ENCODE measurements at places on chromosomes 3 and 15. TPM values are rescaled to one million over a fixed set of nuclear protein-coding genes. Genes with fewer than 3 reads are reported as not detected.

DNA sequence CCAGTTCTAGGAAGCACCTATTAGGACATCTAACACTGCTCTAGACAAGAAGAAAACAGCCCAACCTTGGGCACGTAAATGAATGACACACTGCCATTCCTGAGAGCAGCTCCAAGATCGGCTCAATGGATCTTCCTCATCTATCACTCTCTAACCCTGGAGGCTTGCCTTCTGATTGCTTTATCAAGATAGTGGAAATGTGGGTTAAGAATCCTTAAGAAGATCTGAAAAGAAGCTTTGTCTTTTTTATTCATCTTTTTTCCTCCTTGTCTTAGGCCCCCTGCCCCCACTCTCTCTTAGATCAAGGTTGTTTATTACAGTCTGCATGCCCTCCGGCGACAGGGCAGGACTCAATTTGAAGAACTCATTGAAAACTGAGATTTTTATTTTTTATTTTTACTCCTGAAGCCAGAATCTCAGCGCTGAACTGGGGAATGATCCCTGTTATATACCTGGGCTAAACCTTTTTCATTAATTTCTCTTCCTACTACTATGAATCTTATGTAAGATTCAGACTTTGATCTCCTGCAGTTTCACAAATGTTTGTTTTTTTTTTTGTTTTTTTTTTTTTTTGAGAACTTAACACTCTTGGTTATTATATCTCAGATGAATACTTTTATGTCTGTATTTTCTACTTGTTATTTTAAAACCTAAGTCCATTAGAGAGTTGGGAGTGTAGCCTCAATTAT lies 219.5 kb downstream of the SV2B start:
- no peak for DNase-seq

DNA sequence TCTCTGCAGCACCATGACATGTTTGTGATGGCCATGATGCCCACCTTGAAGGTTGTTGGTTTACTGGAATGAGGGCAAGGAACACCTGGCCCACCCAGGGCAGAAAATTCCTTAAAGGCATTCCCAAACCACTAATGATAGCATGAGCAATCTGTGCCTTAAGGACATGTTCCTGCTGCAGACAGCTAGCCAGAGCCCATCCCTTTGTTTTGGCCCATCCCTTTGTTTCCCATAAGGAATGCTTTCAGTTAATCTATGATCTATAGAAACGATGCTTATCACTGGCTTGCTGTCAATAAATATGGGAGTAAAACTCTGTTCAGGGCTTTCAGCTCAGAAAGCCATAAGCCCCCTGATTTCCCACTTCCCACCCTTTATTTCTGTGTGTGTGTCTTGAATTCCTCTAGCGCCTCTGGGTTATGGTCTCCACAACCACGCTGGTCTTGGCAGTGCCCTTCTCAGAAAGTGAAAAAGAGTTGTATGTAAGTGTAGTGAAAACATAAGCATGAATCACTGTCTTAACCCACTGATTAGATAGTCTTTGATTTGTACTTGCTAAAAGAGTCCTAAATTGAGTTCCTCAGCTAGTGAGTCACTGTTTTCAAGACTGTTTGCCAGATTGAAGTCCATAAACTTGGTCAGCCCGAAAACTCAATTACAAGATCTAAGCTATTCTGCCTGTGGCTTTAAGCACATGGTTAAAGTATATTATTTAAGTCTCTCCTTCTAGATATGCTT lies 19.0 kb upstream of the CCR2 start:
- no peak for DNase-seq

DNA sequence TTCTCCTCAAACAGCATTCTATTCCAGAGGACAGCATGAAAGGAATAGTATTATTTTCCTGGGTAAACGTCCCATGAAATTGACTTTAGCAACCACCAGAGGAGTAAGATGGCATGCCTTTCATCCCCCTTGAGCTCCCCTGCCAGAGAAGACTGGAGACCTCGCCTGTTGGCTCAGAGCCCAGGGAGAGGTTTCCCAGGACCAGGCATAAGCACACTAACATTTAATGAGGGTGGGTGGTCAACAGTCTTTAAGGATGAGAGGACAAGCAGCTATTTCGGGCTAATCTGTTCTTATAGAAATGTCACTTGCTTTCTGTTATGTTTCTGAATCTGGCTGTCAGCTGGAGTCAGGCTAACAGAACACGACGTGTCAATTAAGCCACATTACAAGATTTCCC lies 390.5 kb downstream of the GABRG3 start:
- no peak for DNase-seq

GRCh38 chr3:161403251-161403650 lies 31.9 kb upstream of the SPTSSB start:
- no peak for DNase-seq

DNA sequence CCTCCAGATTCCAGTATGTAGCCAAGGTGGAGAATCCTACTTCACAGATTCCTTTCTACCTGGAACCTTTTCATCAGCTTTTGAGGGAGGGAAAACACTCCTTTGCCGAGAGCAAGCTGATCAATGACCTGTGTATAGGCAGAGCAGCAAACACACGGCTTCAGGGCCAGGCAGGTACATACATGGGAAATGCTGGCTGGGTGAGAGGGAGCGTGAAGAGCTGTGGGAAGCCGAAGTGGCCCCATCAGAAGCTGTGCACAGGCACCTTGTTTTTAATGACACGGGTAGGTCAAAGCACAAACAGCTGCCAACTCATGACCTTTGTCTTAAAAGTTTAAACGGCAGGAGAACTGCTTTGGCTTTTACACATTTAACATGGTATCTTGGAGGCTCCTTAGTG lies 25.3 kb downstream of the STARD5 start:
- no peak for DNase-seq

GRCh38 chr3:146308222-146308621 lies 57.3 kb upstream of the PLSCR4 start:
- DNase-seq: no peak

- no peak for DNase-seq
Measured at GRCh38 chr3:36372534-36372935, 7.8 kb upstream of the STAC start.

- DNase-seq: no peak
Measured at GRCh38 chr3:185420762-185421161, 57.8 kb downstream of the MAP3K13 start.

- DNase-seq: no peak
Measured at GRCh38 chr3:123088387-123088786, 21.6 kb downstream of the PDIA5 start.

GRCh38 chr15:20643024-20643770 lies 101.6 kb upstream of the GOLGA6L6 start:
- no peak for DNase-seq

DNA sequence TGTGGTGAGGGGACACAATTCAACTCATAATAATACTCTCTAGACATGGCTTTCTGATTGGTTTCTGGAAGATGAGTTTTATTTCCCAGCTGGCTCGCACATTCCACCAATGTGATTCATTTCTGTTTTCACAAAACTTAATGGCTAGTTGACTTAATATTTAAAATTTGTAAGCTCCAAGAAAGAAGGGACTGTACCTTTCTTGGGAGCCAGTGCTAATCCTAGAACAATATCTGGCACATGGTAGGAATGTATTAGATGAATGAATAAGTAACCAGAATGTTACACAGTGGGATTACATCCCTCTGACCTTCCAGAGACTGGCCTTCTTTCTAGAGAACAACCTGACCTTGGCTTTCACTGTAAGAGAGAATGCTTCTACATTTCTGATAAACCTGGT lies 262.8 kb downstream of the RORA start:
- no peak for DNase-seq

Gene EPHB1
- polyA plus RNA-seq: 6.2 TPM

Gene GOLGA8T
- not detected for polyA plus RNA-seq

Gene DCP1A
- polyA plus RNA-seq: 33.8 TPM

Gene RBMS3
- polyA plus RNA-seq: 13.6 TPM

Gene FANCD2OS
- not detected for polyA plus RNA-seq
